Fibroblast of upper back skin (primary cell): ENCODE measurements at places on chromosomes 3 and 15.

DNA sequence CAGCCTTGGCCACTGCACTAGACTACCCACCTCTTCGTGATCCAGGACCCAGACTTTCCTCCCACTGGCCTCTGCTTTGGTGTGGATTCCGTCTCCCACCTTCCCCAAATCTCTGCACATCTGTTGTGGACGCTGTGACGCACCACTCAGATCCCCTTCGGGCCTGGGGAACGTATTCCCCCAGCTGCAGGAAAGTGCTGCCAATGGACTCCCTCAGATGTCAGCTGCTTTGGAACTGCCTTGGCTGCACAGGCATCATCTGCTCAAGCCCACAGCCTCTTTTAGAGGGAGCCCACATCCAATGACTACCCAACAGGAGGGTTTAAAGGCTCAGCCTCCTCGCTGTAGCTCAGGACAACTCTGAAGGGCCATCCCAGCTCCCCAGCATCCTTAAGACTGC lies 134.2 kb upstream of the RAD18 start:
- DNase-seq = no peak

DNA sequence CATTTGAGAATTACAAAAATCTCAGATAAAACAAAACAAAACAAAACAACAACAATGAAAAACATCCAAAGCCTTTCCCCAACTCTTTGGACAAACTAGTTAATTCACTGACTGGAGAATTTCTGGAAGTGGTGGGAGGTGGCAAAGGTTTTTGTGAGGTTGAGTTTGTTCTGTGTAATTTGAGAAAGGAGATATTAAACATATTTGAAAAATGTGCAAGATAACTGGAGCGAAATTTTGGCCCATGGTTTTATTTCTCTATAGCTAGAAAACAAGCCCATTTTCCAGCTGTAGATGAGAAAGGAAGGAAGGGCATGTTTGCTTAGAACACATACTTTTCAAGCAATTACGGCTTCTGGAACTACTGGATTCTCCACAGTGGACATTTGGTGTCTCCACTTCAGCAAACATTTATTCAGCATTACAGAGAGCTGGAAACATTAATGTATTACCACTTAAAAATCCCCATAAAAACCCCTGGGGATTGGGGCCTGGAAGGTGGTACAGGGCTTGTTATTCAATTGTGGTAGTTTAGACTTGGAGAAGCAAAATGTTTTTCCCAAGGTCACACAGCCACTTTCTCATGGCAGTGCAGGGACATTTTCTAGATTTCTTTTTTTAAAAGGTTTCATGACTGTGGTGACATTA lies 135.8 kb downstream of the THSD4 start:
- DNase-seq = no peak

DNA sequence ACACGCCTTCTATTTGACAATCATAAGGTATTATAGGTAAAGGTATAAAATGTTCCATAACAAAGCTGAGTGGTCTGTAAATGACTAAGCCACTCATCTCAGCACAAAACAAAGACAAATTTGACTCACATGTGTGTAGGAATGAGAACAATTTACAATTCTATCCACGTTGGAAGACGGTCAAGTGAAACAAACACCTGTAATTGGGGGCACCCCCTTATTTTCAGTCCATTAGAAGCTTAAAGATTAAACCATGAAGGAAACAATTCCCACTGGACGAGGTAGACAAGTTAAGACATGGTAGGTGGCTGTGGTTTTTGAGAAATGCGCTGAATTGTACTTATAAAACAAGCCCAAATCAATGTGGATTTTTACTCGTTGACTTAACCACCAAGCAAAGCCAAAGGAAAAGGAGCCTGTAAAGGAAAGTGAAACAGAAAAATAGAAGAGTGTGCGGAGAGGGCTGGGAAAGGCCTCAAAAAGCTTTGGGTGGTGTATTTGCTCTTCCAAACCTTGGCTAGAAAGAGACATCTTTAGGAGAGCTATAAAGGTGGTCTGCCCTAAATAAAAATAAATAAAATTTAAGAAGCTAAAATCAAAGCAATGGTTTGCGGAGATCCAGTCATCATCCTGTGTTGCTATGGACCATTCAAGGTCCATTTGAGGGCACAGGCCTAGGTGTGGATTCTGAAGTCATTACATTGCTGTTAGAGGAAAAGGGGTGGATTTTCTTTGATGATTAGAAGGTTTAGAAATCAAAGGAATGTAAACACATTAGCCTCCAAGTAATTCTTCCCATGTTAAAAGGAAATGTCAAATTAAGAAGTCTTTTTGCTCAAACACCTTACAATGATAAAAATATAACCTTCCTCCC lies 135.0 kb downstream of the TFG start:
- DNase-seq = no peak

DNA sequence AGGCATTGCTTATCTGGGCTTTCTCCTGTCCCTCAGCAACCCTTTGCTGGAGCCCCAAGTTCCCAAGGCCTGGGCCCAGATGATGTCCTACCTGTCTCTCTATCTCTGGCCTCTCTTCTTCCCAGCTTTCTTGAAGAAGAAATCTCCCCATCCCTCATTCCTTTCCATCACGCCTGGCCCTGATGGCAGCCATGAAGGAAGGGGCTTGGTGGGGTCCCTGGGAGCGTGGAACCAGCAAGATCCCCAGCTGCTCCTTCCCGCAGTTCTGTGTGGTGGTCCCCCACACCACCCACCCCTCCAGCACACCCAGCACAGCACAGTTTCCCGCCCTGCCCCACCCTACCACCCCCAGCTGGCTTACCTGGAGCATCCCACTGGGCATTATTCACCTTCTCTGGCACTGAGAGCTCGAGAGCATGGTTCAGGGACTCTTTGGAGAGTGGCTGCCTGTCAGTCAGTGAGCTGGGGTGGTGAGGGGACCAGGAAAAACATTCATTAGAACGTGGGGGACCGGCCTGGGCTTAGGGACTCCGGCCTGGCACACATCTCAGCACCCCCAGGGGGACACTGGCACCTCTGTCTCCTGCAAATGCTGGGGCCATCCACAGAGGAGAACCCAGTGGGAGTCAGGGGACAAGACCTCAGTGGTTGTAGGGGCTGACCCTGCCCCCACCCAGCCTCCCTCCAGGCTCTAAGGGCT lies 26.6 kb downstream of the ACSBG1 start:
- no peak for DNase-seq

DNA sequence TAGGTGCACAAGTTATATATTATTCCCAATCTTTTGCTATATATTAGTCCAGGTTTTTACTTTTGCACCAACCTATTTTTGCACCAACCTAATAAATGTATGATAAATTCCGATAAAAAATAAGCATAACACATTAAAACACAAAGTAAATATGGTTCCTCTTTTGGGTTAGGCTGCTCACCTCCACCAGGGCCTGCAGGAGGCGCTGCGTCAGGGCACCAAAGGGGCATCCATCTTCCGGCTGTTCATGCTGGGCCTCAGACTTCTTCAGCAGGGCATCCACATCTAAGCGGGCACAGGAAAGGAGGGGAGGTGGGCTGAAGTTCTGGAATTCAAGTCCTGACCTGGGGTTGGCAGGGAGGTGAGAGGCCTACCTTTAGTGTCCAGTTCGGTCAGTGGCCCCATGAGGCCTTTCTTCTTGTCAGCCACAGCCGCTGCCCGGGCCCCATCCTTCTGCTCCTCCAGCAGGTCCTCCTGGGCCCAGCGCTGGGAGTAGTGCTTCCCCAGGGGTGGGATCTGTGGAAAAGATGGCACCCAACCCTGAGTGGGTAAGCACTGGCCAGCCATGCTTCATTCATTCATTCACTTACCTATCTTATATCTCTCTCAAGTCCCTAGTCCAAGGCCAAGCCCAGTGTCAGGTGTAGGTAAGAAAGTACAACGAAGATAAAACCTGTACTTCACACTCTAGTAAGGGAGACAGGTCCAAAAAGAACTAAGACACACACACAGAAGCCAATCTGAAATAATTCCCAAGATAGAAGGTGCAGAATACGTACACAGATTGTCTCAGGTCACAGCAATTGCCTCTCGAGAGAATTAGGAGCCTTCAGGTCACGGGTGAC lies 5.2 kb downstream of the TADA3 start:
- no peak for DNase-seq

- no peak for DNase-seq
These were observed 69.0 kb downstream of the ATP11B start for GRCh38 chr3:182862159-182862860.

DNA sequence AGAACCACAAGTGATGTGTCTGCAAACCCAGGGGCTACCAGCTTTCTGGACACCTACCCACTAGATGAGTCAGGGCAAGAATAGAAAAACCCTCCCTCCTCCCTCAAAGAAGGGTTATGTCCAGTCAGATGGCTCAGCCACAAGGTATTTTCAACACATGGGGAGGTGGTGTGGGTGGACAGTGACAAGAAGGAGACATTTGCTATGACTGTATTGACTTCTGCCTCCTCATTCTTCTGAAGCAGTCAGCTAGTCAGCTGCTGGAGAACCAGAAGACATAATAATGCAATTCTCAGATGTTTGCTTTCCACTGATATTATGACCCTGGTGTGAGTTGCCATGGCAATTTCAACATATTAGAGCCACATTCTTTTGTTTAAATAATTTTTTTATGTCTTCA lies 66.7 kb upstream of the GOLGA8B start:
- DNase-seq = peak; percentile 10

GRCh38 chr15:96344706-96345559 lies 14.4 kb downstream of the NR2F2 start:
- DNase-seq = no peak

GRCh38 chr3:88114878-88115549 lies 34.7 kb upstream of the C3orf38 start:
- no peak for DNase-seq

DNA sequence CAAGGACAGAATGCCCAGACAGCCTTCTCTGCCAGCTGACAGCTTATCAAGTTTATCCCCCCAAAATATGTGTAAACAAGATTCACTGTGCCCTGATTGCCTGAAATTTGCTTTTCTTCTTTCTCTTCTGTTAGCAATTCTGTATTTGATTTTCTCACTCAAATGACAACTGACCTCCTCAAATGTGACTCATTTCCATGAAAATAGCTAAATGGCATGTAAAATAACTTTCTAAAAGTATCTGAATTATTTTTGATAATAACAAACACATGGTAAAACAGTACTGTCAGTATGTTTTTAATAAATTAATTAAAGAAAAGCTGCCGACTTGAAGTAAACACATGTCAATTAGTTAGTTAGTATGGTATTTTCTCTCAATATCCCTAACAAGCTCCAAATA lies 202.3 kb upstream of the STAC start:
- peak; percentile 20 for DNase-seq

DNA sequence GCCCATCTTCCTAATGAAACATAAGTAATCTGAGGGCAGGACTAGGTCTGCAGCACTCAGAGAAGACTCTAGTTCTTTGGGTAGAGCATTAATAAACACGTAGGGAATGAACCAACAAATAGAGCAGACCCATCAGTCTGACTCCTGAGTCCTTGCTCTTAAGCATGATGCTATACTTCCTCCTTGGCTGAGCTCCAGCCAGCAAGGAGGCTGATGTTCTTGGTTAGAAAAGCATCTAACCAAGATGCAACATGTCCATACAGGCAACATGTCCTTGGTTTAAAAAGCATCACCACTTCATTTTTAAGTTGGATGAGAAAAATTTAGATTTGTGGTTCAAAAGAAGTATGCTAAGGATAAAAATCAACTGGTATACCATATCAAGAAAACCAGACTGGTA lies 8.5 kb upstream of the MYH15 start:
- peak; percentile 24 for DNase-seq

GRCh38 chr15:29921130-29921601 lies 98.9 kb upstream of the TJP1 start:
- no peak for DNase-seq

DNA sequence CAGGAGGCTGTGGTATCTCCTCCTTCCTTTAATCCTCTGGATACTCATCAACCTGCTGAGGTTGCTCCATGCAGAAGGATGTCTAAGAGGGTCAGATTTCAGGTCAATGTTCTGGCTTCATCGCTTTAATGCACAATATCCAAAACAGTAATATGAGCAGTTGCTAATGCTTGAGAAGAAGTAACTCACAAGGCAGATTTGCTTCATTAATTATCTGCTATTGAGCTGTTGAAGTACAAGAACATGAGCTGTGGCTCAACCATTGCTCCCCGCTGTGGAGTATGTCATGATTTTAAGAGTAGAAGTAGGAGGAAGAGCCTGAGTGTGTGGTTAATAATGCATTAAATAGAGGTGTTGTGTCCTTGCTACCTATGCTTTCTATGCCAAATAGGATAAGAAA lies 1412.9 kb upstream of the ALCAM start:
- DNase-seq = no peak

- DNase-seq = no peak
These were observed 15.8 kb upstream of the CYP11A1 start for GRCh38 chr15:74383286-74383685.

GRCh38 chr3:76011121-76011520 lies 225.8 kb upstream of the ZNF717 start:
- no peak for DNase-seq

DNA sequence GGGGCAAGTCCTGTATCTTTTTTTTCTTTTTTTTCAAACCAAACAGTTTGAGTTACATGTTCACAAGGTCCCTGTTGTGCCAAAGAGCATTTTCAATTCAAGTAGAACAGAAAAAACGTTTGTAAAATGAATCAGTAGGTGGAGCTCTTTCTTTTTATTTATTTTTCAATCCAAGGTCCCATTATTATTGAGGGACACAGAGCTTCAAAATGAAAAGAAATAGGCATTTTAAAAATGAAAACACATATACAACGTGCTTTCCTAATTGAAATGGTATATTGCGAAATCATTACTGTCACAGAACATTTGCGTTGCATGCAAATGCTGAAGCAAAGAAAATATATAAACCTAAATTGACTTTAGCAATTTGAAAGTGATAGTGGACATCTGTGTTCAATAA lies 711.0 kb downstream of the MECOM start:
- peak; percentile 34 for DNase-seq

- peak; percentile 27 for DNase-seq
These were observed 654.4 kb upstream of the ADAMTS9 start for GRCh38 chr3:65342084-65342683.

DNA sequence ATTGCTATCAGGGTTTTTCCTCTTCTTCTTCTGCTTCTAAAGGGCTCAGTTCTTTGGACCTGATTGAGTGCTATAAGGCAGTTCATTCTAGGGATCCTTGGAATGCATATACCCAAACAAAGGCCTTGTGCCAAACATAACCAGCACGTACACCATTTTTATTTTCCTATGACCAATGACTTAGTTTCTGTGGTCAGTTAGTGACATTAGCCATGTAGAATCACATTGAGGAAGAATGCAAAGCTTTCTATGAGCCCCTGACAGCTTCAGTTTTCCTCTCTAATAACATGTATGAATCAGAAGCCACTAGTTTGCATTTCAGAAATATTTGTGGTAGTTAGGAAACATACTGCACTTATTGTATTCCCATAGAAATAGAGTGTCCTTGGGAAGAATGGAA lies 240.0 kb downstream of the THRB start:
- DNase-seq = peak; percentile 97
